ENCODE measurements at places on chromosomes 11 and 22. TPM values are rescaled to one million over a fixed set of nuclear protein-coding genes. Genes with fewer than 3 reads are reported as not detected.

- H3K27me3 ChIP-seq: no peaks in the 10 kb centered on the region
- no peak for DNase-seq
- H3K27ac ChIP-seq: no peak overlapping the region
- H3K4me1 ChIP-seq: no peaks in the 10 kb centered on the region
Measured at GRCh38 chr22:49159711-49160110, 668.0 kb downstream of the BRD1 start.

GRCh38 chr11:109048098-109048497 lies 373.9 kb upstream of the C11orf87 start:
- no peak for DNase-seq
- no peaks in the 10 kb centered on the region for H3K36me3 ChIP-seq
- H3K4me1 ChIP-seq: no peaks in the 10 kb centered on the region
- H3K27me3 ChIP-seq: no peaks in the 10 kb centered on the region

DNA sequence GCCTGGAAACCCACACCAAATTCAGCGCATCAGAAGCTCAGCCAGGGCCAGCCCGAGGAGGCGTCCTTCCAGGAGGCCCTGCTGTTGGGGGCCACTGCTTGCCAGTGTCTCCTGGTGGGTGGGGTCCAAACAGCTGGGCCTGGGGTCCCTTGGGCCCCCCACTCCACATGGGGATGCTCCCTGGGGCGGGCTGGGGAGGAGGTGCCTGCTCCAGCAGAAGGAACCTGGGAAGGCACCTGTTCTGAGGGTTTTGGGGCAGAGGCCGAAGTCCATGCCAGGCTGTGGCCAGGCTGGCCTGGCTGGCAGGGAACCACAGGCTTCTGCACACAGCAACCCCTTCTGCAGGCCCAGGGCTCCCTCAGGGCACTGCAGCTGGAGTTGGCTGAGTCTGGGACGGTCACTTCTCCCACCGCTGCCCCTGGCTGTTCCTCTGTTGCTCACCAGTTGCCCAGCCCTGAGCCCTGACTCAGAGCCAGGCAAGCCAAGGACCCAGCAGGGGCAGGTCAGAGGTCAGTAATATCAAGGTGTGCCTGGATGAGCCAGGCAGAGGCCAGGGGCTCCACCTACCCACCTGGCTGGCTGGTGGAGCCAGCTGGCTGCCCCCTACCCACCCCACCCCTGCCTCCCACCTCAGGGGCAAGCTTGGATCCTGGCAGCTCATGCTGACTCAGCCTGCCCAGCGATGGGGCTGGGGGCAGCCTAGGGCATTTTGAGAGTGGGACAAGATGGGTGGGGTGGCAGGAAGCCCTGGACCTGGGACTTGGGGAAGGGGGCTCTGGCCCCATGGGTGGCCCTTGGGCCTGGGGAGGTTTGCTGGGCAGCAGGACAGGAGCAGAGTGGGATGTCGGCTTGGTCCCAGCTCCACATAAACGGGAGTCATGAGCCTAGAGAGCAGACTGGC lies 12.0 kb upstream of the PHLDA2 start:
- no peak overlapping the region for H3K4me3 ChIP-seq
- no peaks in the 10 kb centered on the region for H3K36me3 ChIP-seq
- DNase-seq: peak; percentile 58
- no peaks in the 10 kb centered on the region for H3K27me3 ChIP-seq

DNA sequence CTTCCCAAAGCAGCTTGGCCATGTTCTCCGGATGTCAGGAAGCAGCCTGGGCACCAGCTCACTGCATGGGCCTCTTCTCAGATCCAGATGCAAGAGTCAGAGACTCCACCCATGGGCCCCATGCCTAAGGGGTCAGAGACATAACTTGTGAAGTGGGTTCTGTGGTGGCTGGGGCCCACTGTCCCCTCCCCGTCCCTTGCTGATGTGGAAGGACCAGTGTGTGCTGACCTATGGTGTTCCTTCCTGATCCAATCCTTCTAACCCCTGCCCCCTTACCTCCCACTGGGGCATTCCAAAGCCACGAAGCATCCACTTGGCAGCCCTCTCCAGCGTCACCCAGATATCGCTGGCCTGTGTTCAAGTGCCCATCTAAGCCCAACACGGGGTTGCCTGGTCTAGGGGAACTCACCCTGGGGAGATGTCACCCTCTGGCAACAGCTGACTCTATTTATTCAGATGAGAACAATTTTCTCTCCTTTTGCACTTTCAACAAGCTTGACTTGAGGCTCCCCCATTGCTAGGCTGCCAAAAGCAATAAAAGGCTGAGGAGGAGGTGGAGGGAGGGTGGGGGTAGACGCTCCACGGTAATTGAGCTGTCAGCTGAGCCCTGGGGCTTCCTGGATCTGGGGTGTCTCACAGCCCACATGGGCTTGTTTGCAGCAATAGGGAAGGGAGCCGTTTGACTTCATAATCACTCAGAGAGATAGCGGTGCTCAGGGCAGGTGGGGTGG lies 158.5 kb downstream of the ADAMTS15 start:
- no peak overlapping the region for H3K27ac ChIP-seq
- no peak overlapping the region for H3K4me3 ChIP-seq
- no peaks in the 10 kb centered on the region for H3K36me3 ChIP-seq

- H3K4me3 ChIP-seq: peak overlapping the region; percentile 68
- H3K36me3 ChIP-seq: peaks cover 29% of the 10 kb centered on the region
- H3K4me1 ChIP-seq: peaks cover 85% of the 10 kb centered on the region
- H3K27me3 ChIP-seq: no peaks in the 10 kb centered on the region
Measured at GRCh38 chr22:31289344-31289743, 2.9 kb downstream of the PIK3IP1 start.

GRCh38 chr11:79101656-79102055 lies 339.2 kb downstream of the TENM4 start:
- no peak overlapping the region for H3K27ac ChIP-seq
- peaks cover 2% of the 10 kb centered on the region for H3K27me3 ChIP-seq
- no peaks in the 10 kb centered on the region for H3K4me1 ChIP-seq
- H3K4me3 ChIP-seq: no peak overlapping the region
- DNase-seq: no peak

The OR4C12 gene
- polyA plus RNA-seq: not detected

The NLRP14 gene
- not detected for polyA plus RNA-seq

The LPXN gene
- 81.3 TPM for polyA plus RNA-seq

The DLG2 gene
- polyA plus RNA-seq: not detected

The PYGM gene
- polyA plus RNA-seq: 0.05 TPM

The APOL2 gene
- 13.2 TPM for polyA plus RNA-seq

The GGTLC3 gene
- not detected for polyA plus RNA-seq

The TMEM138 gene
- 50.7 TPM for polyA plus RNA-seq
